ENCODE measurements at places on chromosomes 2 and 18.

DNA sequence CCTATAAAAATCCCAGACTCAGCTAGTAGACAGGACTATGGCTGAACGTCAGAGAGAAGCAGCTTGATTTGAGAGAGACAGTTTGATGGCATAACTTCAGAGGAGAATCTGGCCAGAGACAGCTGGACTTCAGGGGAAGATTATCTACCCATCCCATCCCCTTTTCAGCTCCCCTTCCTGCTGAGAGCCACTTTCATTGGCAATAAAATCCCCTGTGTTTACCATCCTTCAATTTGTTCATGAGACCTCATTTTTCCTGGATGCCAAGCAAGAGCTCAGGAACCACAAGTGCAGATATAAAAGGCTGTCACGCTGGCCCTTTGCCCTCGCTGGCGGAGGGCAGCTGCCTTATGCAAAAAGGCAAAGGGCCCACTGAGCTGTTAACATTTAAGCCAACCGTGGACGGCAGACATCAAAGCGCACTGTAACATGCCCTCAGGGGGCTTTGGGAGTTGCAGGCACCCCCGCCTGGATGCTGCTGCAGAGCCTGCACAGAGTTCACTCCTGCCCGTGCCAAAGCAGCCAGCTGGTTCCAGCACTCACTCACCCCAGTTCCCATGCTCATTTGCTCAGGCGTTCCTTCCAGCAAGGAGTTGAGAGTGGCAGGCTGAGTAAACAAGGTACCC, 164.3 kb upstream of the PGAP1 start:
- no peak for DNase-seq

- no peak for DNase-seq
Measured at GRCh38 chr2:19274439-19274838, 84.0 kb downstream of the OSR1 start.

DNA sequence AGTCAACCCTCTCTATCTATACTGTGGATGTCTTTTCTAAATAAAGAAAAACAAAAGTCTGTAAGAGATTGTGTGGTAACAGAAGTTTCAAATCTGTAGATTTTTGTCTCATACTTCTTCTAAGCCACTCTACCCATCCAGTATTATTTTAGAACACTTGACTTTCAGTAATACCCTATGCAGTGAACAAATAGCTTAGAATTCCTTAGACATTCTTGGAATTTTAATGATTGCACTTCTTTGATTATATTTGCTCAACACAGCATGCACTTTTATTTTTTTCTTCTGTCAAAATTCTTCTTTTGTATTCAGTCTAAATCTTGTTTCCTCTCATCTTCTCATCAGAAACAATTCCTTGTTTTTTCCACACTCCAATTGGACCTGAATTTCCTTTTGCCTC, 1080.2 kb downstream of the SUCLG1 start:
- no peak for DNase-seq

DNA sequence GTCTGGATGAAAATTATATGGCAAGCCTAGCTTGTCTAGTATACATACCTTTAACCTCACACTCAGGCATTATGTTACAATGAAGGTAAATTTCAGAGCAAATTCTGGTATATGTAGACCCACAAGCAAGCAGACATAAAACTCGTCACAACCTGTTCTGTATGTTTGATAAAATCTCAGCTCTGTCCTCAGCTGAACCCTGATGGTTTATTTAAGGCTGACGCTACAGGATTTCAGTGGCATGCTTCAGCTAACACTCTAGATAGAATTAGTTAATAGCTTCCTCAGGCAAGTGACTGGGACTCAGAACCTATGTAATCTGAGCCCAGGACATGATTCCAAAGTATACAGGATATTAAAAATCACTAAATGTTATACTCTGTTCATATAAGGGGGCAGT, 68.2 kb upstream of the MC2R start:
- DNase-seq, result no peak

DNA sequence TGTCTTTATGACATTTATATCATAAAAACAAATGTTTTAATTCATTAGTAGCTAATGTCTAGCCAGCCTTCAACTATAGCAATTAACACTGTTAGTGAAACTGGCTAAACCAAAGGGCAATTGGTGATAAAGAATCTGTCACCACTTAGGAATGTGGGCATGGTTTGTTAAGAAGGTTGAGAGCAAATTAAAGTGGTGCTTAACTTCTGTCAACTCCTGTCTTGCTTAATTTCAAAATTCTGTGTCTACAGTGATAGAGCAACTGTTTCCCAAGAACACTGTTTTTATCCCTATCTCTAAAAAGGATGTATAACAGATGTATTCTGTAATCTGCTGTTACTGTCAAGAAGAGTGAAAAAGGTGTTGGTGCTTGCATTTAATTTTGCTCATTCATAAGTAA, 36.5 kb downstream of the CFAP36 start:
- DNase-seq, result no peak

GRCh38 chr2:55365303-55365702, 54.4 kb downstream of the CCDC88A start:
- no peak for DNase-seq

- no peak for DNase-seq
Measured at GRCh38 chr18:48808476-48808875, 142.3 kb downstream of the SMAD7 start.

GRCh38 chr2:54808661-54809060, 85.2 kb downstream of the EML6 start:
- no peak for DNase-seq

DNA sequence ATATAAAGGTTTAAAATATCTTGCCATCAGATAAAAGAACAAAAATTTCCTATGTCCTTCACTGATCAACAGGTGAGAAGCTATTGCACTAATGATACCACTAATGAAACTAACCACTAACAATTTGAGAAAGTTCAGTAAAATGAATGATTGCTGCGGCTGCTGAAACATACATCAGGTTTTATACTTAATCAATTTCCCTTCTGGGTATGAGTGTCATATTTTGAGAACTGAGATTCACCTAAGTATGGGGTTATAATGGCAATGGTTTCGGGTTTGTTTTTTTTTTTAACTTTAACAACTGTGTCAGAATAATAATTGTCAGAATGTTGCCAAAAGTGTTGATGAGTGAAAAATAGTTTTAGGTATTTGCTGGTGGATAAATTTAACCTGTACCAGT, 151.3 kb upstream of the SLC39A10 start:
- no peak for DNase-seq

GRCh38 chr2:121044412-121044811, 240.6 kb downstream of the TFCP2L1 start:
- no peak for DNase-seq

DNA sequence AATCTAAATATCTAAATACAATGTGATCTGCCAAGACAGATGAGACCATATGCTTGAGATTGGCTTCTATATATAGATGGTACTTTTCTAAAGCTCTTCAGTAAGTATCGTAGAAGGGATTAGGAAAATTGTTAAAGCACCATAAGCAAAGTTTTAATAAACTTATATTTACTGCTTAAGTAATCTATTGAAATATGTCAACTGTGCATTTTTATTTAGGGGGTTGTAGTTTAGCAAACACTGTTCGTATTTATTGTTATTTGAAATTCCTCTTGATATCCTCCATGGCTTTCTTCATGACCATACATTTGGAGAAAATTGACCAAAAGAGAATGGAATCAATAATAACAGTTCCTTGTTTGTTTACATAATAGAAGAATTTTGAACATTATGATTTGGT, 102.7 kb downstream of the MIB1 start:
- DNase-seq, result no peak

DNA sequence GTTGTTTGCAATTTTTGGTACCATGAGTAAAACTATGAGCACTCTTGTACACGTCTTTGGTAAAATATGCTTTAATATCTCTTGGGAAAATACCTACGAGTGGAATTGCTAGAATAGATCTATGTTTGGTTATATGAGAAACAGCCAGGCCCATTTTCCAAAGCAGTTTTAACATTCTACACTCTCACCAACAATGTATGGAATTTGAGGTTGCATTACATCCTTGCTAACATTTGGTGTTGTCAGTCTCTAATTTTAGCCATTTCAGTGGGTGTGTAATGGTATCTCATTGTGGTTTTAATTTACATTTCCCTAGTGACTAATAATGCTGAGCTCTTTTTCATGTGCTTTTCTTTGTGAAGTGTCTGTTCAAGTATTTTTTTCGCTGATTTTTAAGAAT, 118.9 kb upstream of the TCF4 start:
- no peak for DNase-seq

- DNase-seq, result no peak
Measured at GRCh38 chr2:218221000-218221399, 4.0 kb downstream of the ARPC2 start.

GRCh38 chr18:39841482-39842365, 2113.3 kb upstream of the PIK3C3 start:
- DNase-seq, result no peak

DNA sequence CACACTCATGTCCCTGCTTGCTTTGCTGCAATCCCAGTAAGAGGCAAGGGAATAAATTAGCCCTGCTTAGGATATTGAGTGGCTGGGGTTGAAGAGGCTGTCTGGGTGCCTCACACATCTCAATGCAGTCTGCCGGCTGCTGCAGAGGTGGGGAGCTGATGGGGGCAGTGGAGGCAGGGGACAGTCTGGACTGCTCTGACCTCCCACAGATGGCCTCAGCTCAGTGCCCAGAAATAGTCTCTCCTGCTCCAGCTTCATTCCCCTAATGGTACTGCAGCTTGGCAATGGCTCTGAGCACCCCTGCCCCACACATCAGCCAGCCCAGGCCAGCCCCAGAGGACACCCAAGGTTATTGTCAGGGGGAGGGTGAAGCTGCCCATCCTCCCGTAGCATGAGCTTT, 21.5 kb upstream of the TNS1 start:
- no peak for DNase-seq

DNA sequence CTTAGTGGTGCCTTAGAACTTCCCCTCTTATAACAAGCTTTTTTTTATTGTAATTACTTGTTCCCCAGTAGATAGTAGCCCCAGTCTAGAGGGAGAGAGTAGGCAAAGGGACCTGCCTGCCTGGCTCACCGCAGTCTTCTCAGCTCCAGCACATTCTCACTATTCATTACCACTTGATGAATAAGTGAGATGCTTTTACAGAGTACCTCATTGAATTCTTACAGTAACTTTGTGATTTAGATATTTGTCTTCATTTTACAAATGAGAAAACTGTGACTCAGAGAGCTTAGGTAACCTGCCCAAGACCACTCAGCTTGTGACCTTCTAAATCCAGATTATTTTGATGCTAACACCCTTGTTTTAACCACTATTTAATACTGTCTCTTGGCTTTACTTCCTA, 77.8 kb downstream of the CHRNA1 start:
- DNase-seq, result no peak

- no peak for DNase-seq
Measured at GRCh38 chr2:202306034-202306433, 40.5 kb downstream of the NOP58 start.

GRCh38 chr2:85584354-85584856, at the start of gene VAMP5:
Gene VAMP5 (plus strand): TSS chr2:85584431. CDS start chr2:85584491, 60 bp downstream.
- no peak for DNase-seq

DNA sequence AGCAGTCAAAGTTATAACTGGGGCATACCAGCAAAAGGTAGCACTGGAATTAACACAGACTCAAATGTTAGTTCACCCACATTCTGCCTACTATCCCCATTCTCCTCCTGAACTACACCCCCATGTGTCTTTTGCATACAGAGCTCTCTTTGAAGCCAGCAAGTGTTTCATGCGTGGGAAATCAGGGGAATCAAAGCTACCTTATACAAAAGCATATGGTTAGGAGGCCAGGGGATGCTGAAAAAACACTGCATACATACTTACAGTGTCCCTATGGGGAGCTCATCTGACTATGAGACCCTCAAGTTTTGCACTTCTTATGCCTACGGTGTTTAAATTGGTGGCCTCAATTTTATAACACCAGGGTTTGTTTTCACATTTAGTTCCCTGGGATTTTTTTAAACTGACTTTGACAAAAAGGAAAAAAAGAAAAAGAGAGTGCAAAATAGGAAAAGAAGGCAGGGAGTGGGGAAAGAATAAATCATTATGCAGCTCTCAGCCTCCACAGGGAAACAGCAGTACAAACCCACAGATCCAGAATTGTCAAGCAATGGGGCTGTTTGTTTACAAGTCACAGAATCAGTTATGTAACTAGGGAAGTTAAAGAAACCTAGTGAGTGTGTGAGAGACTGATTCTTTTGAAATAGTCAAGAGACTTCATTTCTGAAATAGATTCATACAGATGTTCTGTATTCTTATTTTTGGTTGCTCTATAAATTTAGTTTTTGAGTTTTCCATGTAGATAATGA, 20.1 kb upstream of the PPP3R1 start:
- DNase-seq, result no peak

GRCh38 chr2:25009954-25010353, 31.9 kb upstream of the EFR3B start:
- DNase-seq, result no peak

GRCh38 chr2:130976591-130977237, 116.5 kb downstream of the FAM168B start:
- no peak for DNase-seq

- DNase-seq, result no peak
Measured at GRCh38 chr2:66555501-66556324, 120.8 kb downstream of the MEIS1 start.

GRCh38 chr18:36321658-36322407, 24.3 kb downstream of the FHOD3 start:
- no peak for DNase-seq

DNA sequence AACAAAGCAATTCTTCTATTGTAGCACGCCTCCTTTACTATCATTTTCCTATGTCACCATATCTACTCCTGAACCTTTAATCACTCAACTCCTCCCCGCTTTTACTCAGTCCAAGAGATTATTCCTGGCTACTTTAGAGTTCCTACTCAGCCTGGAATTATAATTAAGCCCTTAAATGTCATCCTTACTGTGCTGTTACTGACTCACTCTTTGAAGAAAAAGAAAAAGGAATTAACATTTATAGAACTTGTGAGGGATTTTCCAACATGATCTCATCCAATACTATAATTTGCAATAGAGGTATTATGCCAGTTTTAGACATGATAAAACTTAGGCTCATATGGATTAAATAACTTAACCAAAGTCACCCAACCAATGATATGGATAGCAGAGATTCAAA, 61.7 kb downstream of the CCDC88A start:
- no peak for DNase-seq

DNA sequence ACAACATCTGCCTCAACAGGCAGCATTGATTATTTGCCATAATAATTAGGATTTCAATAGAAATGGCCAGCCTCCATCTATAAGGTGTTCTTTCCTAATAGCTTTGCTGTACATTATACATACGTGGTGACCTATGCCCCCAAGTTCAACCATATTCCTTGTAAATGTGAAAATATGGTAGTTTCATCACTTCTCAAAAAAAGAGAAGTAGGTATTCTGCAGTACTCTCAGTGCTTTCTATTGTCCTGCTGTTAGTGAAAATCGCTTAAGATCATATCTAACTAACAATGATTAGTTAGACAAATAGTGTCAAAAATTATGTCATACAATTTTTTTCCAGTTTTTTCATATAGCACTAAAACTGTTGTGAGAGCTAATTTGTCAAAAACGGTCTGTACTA, 79.6 kb downstream of the SLC4A10 start:
- no peak for DNase-seq

DNA sequence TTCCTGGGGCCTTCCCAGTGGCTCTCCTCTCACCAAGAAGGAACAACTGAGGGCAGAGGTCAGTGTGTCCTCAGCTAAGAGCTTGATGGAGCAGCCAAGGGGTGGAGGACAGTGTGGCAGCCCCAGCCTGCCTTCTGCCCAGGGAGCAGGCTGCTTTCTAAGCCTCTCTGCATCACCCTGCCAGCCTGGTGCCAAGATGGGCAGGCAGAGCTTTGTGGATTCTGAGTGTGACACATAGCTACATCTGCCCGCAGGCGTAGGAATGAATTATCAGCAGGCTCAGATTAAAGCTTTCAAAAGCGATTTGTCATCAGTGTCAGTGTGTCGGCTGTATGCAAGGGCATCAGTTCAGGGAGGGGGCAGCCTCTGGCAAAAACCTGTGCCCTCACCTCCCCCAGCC, 8.7 kb downstream of the MAL start:
- no peak for DNase-seq

All from Jurkat, Clone E6-1 (cell line).